AG08395 (cell line): ENCODE measurements at places on chromosomes 1 and 21.

GRCh38 chr1:192554904-192555303 is 20.7 kb upstream of the RGS1 start:
- no peak for DNase-seq

DNA sequence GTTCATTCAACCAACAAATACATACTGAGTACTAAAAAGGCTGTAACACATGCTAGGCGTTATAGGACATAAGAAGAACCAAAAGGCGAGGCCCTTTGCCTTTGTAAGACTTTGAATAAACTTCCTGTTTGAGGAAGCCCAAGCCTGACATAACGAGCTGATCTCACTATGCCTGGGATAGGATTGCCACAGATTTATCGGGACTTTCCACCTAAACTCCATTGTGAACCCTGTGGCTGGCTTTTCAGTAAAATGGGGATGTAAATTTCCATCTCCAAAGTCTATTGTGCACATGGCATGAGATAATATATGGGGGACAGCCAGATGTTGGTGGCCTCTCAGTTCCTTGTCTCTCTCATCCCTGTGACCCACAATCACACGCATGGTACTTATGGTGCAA is 41.9 kb downstream of the LMO4 start:
- DNase-seq: no peak

GRCh38 chr1:110760321-110760720 is 85.6 kb upstream of the KCNA3 start:
- DNase-seq: no peak

- DNase-seq: no peak
Observed at GRCh38 chr1:10607228-10607627, 132.5 kb downstream of the PEX14 start.

DNA sequence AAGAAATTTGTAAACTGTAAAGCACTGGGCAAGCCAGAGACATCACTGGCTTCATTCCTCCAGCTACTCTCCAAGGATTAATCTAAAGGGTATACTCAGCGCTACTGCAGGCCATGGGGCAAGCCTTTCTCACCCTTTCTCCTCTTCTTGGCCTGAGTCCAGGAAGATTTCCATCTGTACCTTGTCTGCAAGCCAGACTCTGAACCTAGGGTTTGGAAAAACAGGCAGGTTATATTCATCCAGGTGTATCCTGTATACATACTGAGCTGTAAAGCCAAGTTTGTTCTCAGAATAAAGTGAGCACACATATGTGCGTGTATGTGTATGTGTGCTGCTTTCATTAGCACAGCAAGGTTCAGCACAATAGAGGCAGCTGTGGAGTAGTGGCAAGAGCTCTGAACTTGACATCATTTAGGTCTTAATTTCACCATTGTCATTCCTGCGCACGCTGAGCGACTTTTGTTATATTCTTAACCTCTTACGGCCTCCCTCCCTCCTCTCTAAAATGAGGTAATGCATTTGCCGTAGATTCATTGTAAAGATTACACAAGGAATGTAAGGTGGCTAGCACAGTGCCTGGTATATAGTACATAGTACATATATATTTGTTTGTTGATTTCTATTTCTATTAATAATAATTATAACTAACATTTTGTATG is 128.1 kb upstream of the JUN start:
- DNase-seq: no peak

DNA sequence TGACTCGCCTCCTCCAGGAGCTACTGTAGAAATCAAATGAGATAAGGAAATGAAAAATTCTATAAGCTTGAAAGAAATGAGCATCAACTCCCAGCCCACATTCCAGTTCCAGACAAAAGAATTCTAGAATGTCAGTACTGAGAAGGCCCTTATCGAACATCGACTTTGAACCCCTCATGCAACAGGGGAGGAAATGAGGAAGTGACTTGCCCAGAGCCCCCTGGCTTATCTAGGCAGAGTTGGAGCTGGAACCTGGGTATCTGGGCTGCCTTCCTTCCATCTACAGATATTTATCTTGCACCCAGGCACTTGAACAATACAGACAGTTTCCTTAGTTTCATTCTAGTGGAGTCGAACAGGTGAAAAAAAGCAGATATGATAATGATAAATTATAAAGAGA is 22.3 kb downstream of the MECR start:
- DNase-seq: no peak

- DNase-seq: peak; percentile 22
Observed at GRCh38 chr21:27306791-27307775, 340.2 kb upstream of the ADAMTS5 start.

DNA sequence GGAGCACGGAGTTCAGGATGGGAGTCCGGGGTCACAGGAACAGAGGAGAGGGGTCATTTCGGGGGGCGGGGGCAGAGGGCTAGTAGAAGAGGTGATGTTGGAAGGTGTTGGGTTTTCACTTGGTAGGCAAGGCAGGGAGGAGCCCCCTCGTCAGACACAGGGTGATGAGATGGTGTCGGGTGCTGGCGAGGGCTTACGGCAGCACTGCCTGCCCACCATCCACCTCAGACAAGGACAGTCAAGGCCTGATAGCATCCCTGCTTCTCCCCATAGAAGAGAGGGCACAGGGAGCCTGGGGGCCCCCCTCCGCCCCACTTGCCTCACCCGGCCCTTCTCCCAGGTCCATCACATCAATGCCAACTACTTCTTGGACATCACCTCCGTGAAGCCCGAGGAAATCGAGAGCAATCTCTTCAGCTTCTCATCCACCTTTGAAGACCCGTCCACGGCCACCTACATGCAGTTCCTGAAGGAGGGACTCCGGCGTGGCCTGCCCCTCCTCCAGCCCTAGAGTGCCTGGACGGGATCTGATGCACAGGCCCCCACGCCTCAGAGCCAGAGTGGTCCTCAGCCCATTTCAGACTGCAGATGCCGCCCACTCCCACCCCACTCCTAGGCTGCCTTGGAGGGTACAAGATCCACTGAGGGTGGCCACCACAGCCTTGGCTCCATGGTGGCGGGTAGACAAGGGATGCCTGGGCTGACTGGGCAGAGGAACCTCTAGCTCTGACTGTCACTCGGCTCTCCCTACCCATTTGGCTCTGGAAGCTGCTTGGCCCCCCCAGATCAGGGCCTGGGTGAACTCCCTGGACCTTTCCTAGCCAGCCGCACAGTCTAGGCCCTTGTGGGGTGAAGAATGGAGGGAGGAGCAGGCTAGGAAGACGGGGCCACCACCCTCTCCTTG is 4.3 kb upstream of the MTFR1L start:
- no peak for DNase-seq

DNA sequence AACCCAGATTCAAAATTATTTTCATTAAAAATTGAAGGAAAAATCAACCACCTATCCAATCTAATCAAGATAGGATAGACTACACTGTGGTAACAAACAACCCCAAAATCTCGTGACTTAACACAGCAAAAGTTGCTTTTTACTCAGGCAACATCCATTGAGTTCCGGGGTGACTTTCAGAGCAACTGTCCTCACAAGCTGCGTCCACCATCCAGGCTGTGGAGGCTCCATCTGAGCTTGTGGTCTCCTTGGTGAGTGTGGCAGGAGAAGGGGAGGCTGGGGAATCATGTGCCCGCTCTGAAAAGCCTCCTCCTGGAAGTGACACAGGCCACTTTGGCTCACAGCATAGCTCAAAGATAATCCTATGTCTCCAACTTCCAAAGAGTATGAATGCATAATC is 52.4 kb downstream of the CD2 start:
- DNase-seq: no peak

DNA sequence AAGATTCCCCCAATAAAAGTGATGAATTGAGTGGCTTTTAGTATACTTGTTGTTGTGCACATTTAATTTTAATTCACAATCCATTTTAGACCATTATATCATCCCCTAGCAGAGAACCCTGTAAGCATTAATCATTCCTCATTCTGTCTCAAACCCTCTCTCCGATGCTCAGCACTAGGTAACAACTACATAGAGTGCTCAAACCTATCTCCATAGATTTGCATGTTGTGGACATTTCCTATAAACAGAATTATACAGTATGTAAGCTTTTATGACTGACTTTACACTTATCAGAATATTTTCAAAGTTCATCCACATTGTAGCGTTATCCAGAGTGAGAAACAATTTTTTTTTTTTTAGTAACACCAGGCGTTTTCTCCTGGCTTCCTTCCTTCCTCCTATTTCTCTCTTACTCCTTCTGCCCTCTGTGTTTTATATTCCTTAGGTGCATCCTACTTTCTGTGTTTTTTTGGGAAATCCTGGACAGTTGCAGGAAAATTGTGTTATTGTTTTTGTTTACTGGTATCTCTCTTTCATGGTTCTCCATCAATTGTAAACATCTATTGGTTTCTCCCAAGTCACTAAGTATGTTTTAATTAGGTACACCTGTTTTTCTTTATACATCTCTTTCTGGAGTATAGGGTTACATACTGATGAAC is 1528.0 kb upstream of the TPTE start:
- no peak for DNase-seq

GRCh38 chr1:69294171-69294570 is 273.6 kb upstream of the LRRC7 start:
- DNase-seq: no peak
